ENCODE measurements at places on chromosomes 1 and 21.
A peak's percentile ranks its signal among the peaks of the same experiment; 100 is the strongest.

GRCh38 chr21:33268737-33269441, 2.7 kb downstream of the IL10RB start:
- DNase-seq, result peak; percentile 14

- DNase-seq, result no peak
Measured at GRCh38 chr21:26167593-26167992, 3.0 kb downstream of the APP start.

- no peak for DNase-seq
Measured at GRCh38 chr1:199307496-199308264, 668.8 kb downstream of the PTPRC start.

GRCh38 chr1:28740118-28740517, 3.4 kb downstream of the YTHDF2 start:
- DNase-seq, result no peak

GRCh38 chr1:150001415-150001814, 9.1 kb downstream of the OTUD7B start:
- no peak for DNase-seq

GRCh38 chr1:29202584-29203340, 21.1 kb upstream of the SRSF4 start:
- peak; percentile 83 for DNase-seq

- DNase-seq, result no peak
Measured at GRCh38 chr1:168365719-168366479, 85.2 kb downstream of the TBX19 start.

DNA sequence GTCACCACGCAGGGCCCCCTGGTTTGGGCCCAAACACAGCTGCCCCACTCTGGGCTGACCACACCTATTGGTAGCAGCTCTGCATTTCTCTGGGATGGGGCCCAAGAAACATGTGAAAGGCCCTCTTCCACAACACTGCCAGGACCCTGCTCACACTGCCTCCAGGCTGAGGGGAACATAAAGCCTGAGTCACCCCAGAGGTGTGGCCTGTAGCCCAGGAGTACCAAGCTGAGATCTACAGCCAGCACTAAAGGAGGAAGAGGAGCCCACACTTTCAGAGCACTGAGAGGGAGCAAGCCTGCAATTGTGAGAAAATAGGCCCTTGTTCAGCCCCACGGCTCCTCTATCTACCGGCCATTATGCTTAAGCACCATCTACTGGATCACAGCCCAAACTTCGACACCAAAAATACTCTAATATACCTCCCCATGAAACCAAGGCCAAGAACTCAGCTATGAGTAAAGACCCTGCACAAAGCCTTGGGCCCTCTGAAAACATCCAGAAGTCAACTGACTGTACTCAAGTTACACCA, 14.4 kb upstream of the OR2T10 start:
- DNase-seq, result no peak

- no peak for DNase-seq
Measured at GRCh38 chr1:90579212-90579802, 137.8 kb downstream of the BARHL2 start.

DNA sequence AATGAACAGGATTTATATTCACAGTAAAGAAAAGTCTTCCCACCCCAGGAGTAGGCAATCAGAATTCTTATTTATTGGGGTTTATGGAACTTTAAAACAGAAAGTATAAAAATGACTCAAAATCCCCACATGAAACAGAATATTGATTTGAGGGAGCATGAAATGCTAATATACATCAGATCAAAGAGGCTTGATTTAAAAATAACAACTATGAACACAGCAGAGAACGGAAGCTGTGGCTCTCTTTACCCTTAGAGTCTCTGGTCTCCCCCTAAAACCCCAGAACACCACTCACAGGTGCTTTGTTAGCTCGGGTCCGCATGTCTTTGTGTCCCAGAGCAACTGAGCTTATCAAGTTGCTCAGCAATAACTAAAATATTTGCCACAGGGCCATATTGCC, 31.2 kb upstream of the FASLG start:
- DNase-seq, result no peak

DNA sequence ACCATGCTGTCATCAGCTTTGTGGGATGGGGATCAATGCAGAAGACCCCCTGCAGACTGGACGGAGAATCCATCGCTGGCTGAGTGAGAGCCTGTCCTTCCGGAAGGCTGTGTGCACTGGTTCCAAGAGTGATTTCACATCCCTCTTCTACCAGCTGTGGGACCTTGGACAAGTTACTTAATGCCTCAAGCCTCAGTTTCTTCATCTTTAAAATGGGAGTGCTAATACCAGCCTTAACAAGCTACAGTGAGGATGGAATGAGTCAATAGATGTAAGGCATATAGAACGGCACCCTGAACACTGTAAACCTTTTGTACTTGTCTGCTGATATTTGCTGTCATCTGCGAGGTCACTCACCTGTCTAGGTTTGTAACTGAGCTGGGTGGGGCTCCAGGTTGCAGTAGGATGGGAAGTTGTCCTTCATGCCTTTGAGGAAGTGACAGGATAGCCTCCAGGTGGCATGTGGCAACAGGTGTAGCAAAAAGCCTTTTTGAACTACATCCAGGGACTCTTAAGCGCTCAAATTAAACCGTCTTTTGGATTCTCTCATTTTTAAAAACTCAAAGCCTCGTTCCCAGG, 27.5 kb downstream of the TMEM51 start:
- no peak for DNase-seq

DNA sequence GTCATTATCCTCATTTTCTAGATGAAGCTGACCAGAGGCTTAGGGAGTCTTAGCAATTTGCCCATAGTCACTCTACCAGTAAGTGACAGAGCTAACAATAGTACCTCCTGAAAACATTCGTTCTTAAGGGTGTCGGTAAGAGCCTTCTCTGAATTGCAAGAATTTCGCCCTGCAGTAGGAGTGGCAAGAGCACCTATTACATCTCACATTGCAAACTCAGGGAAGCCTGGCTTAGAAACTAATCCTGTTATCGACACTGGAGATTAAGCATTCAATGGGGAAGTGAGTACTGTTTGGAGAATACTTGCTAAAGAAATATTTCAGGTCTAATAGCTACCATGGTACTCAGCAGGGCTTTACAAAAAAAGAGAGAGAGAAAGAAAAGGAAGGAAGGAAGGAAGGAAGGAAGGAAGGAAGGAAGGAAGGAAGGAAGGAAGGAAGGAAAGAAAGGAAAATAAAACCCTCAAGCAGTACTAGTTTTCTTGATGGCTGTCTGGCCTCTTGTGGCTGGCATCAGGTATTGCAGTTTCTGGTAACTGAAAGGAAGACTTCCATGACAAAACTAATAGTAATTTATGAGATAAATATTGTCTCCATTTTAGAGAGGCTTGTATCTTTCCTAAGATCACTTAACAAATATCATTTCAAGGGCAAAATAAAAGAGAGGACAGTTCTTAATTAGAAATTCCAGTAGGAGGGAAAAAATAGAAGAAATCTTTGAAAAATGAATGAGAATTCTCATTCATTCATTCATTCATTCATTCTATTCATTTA, 10.4 kb downstream of the C1orf226 start:
- DNase-seq, result no peak

DNA sequence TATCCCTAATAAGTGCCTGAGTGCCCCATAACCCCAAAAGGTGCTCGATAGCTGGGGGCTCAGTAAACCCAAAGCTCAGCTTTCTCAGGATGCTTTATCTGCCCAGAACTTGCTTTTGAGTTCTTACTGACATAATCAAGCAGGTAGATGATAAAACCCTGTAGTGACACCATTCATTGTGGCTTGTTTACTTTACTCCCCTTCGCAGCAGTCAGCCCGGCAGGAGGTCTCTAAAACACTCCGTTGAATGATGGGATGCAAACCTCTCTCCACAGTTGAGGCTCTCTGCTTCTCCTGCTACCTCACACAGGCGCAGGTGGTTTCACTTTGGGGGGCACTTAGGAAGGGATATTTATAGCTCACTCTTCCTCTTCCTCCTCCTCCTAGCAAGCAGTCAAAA, 349.4 kb downstream of the HLX start:
- DNase-seq, result no peak
